Breast epithelium (tissue), 4 donors: ENCODE measurements at places on chromosomes 12 and 14. TPM values are rescaled to one million over a fixed set of nuclear protein-coding genes. Genes with fewer than 3 reads are reported as not detected.

DNA sequence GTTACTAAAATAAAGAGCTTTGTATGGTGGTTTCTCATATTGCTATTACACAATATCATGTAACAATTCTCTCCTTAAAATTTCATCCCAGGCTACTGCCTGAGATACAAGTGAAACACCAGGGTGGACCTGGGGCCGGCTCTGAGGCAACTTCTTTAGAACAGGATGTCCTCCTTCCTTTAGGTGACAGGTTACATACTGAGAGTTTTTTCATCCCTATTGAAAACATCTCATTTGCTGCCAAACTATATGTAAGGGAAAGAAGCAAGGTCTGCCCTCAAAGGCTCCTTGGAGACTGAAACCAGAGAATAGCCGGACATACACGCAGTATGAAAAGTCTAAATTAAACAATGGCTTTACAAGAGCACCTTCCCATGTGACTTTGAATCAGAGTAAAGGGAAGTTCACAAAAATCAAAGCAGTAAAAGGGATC lies 139.9 kb downstream of the DUSP6 start:
- no peaks in the 10 kb centered on the region for H3K36me3 ChIP-seq
- H3K27ac ChIP-seq: peak overlapping the region; percentile 60
- no peaks in the 10 kb centered on the region for H3K4me1 ChIP-seq
- H3K27me3 ChIP-seq: no peaks in the 10 kb centered on the region
- H3K4me3 ChIP-seq: no peak overlapping the region

PLEKHG7 gene
- 0.15 TPM for total RNA-seq

CCDC198 gene
- not detected for total RNA-seq

DNA sequence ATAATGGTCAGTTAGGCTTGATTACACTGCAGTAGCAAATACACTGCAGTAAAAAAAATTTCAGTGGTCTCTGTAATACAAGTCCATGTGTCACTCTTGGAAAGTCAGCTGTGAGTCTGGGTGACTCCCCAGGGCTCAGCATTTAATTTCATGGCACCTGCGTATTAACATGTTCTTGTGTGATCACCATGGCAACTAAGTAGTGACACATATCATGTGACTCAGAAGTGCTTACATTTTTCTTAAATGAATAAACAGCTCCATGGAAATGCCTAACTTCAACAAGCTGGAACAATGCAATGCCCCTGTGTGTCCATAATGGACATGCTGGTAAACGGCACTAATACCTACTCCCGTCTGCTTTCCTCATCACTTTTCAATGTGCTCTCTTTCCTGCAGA lies 88.5 kb upstream of the ANO4 start:
- no peak overlapping the region for H3K4me3 ChIP-seq
- no peak for DNase-seq
- no peaks in the 10 kb centered on the region for H3K4me1 ChIP-seq

PTPRO gene
- 2.5 TPM for total RNA-seq

- no peak for DNase-seq
- no peak overlapping the region for H3K27ac ChIP-seq
- H3K27me3 ChIP-seq: no peaks in the 10 kb centered on the region
- no peaks in the 10 kb centered on the region for H3K36me3 ChIP-seq
- no peak overlapping the region for H3K4me3 ChIP-seq
These were observed 166.0 kb downstream of the FOXN3 start for GRCh38 chr14:89251061-89251460.

GRCh38 chr12:68868043-68868790 lies 60.2 kb downstream of the MDM2 start:
- H3K27me3 ChIP-seq: no peaks in the 10 kb centered on the region
- DNase-seq: no peak
- H3K4me1 ChIP-seq: no peaks in the 10 kb centered on the region
- H3K36me3 ChIP-seq: no peaks in the 10 kb centered on the region

B3GNT4 gene
- not detected for total RNA-seq

RASAL1 gene
- total RNA-seq: not detected

- H3K27me3 ChIP-seq: no peaks in the 10 kb centered on the region
- no peaks in the 10 kb centered on the region for H3K4me1 ChIP-seq
- H3K36me3 ChIP-seq: no peaks in the 10 kb centered on the region
- H3K4me3 ChIP-seq: no peak overlapping the region
- no peak overlapping the region for H3K27ac ChIP-seq
These were observed 58.3 kb downstream of the TESPA1 start for GRCh38 chr12:54926246-54926645.

CLEC14A gene
- total RNA-seq: 24.8 TPM

DNA sequence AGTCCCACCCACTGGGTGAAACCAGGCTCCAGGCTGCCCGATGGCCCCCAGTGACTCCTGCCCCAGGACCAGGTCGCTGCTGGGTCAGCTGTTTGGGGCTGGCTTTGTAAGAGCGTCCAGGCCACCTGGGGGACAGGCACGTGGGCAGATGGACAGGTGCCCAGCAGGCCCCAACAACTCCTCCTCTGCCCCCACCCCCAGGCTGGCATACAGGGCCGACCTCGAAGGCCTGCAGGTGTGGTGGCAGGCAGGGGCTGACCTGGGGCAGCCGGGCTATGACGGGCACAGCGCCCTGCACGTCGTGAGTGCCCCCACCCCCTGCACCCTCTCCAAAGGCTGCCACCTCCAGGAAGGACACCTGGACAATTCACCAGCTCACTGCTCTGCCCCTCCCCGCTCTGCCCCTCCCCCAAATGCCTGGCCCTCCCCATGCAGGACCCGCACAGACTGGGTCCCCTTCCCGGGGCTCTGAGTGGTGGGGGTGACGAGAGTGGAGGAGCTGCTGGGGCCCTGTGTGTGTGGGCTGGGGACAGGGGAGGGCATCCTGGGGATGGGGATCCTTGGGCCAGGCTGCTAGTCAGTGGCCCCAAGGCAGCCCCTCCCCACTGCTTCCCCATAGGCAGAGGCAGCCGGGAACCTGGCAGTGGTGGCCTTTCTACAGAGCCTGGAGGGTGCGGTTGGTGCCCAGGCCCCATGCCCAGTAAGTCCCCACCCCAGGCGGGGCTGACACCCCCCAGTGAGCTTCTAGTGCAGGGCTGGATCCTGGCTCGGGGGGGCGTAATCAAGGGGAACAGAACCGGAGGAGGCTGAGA lies 26.0 kb downstream of the ASPG start:
- DNase-seq: no peak
- peaks cover 70% of the 10 kb centered on the region for H3K27me3 ChIP-seq
- no peaks in the 10 kb centered on the region for H3K4me1 ChIP-seq
- H3K4me3 ChIP-seq: no peak overlapping the region

DNA sequence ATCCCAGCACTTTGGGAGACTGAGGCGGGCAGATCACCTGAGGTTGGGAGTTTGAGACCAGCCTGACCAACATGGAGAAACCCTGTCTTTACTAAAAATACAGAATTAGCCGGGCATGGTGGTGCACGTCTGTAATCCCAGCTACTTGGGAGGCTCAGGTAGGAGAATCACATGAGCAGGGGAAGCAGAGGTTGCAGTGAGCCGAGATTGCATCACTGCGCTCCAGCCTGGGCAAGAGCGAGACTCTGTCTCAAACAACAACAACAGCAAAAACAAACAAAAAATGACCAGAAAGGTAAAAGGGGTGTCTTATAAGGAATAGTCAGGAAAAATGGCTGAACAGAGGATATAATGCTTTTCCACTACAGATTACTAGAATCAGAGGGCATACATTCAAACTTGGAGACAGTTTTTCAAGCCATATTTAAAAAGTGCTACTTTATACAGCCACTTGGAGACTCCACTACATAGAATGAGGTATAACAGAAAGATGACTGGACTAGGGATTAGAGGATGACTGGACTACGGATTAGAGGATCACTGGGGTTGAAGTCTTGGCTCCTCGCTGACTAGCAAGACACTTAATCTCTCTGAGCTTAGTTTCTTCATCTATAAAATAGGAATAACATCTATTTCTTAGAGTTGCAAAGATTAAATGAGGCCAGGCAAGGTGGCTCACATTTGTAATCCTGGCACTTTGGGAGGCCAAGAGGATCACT lies 4.9 kb upstream of the CS start:
- no peak for DNase-seq
- H3K36me3 ChIP-seq: no peaks in the 10 kb centered on the region

TAS2R14 gene
- 7.9 TPM for total RNA-seq

TAS2R8 gene
- 0.48 TPM for total RNA-seq

DNA sequence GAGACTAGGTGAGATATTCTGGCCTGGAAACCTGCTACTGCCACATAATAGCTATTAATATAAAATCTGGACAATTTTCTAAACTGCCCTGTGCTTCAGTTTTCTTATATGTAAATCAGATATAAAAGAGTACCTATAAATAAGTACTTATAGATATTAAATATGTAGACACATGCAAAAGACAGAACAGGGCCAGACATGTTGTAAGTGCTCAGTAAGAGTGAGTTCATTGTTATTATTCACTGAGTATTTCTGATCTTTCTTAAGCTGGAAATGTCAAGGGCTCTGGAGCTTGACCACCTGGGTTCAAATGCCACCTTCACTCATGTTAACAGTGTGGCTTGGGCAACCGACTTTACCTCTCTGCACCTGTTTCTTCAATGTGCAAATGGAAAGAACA lies 179.8 kb downstream of the GALC start:
- no peaks in the 10 kb centered on the region for H3K4me1 ChIP-seq
- no peaks in the 10 kb centered on the region for H3K27me3 ChIP-seq

YLPM1 gene
- 79.6 TPM for total RNA-seq

DNA sequence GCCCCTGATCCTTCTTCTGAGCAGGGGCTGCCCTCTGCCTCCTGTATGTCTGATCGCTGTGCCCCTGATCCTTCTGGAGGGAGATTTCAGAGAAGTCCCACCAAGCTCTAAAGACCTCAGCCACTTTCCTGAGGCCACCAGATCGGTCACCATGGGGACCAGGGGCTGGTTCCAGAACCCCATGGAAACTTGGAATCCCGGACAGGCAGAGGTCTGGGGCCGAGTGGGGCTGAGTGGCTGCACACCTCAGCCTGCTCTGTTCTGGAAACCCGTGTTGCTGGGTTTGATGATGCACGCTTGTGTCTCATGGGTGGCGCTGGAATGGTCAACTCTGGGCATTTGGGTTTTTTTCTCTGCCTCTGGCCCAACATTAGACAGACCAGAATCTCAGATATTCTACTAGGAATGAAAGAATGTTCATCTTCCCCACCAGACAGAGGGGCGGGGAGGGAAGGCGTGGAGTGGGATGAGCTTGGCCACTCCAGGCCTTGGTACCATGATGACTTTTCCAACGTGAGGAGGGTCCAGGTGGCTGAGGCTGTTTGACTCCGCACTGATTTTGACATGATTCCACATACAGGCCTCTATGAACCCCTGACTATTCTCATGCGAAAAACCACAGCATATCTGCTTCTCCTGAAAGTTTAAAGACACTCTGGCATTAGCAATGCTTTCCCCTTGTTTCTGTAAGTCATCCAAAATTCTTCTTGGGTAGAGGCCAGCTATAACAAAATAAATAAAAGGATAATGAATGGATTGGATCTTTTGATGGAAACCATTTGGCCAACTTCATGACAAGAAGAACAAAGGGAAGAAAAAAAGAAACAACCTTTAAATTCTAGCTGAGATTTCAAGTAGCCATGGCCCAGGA lies 114.5 kb downstream of the ADGRD1 start:
- H3K4me1 ChIP-seq: no peaks in the 10 kb centered on the region
- no peak overlapping the region for H3K27ac ChIP-seq
- no peak for DNase-seq
- H3K36me3 ChIP-seq: no peaks in the 10 kb centered on the region
- H3K27me3 ChIP-seq: no peaks in the 10 kb centered on the region

TMEM52B gene
- total RNA-seq: 0.33 TPM

- H3K27ac ChIP-seq: no peak overlapping the region
- H3K4me1 ChIP-seq: no peaks in the 10 kb centered on the region
- peaks cover 5% of the 10 kb centered on the region for H3K36me3 ChIP-seq
- H3K27me3 ChIP-seq: no peaks in the 10 kb centered on the region
- DNase-seq: no peak
- H3K4me3 ChIP-seq: no peak overlapping the region
These were observed 4.4 kb downstream of the ZNF219 start for GRCh38 chr14:21093769-21094681.

IFI27 gene
- total RNA-seq: 196 TPM

- H3K27ac ChIP-seq: no peak overlapping the region
- DNase-seq: no peak
- no peaks in the 10 kb centered on the region for H3K4me1 ChIP-seq
- H3K36me3 ChIP-seq: no peaks in the 10 kb centered on the region
These were observed 52.0 kb upstream of the SAV1 start for GRCh38 chr14:50719911-50720759.

RPS6KA5 gene
- 11.8 TPM for total RNA-seq

MYH6 gene
- not detected for total RNA-seq

PPM1H gene
- total RNA-seq: 13.5 TPM

- H3K4me3 ChIP-seq: no peak overlapping the region
- DNase-seq: no peak
- no peaks in the 10 kb centered on the region for H3K4me1 ChIP-seq
- H3K36me3 ChIP-seq: no peaks in the 10 kb centered on the region
- no peaks in the 10 kb centered on the region for H3K27me3 ChIP-seq
These were observed 106.7 kb downstream of the PRMT8 start for GRCh38 chr12:3597526-3598210.

DNA sequence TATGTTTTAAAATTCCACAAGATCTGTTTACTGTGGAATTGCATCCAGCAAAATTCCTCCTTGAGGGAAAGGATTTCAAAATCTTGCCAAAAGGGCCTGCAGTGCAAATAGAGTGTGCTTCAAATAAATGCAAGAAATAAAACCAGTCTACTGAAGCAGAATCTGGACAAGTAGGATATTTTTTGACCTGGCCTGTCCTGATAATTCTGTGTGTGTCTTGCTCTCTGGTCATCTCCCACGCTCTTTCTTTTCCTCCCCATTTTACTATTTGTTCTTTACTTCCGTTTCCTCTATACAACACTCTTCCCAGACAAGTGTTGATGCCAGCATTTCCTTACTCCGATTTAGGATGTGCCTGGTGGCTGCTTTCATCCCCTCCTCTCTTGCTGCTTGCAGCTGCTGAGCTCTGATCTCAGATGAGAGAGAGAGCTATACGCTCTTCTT lies 115.9 kb downstream of the GPR135 start:
- H3K4me3 ChIP-seq: no peak overlapping the region
- DNase-seq: no peak
- H3K27me3 ChIP-seq: no peaks in the 10 kb centered on the region
- no peaks in the 10 kb centered on the region for H3K36me3 ChIP-seq
- peak overlapping the region; percentile 56 for H3K27ac ChIP-seq

GRCh38 chr12:61846765-61847164 lies 413.4 kb upstream of the USP15 start:
- no peak overlapping the region for H3K27ac ChIP-seq
- DNase-seq: no peak
- no peaks in the 10 kb centered on the region for H3K27me3 ChIP-seq
- H3K4me1 ChIP-seq: no peaks in the 10 kb centered on the region
- H3K4me3 ChIP-seq: no peak overlapping the region
